Smooth muscle cell of trachea (primary cell): ENCODE measurements at places on chromosomes 1 and 21. TPM values are rescaled to one million over a fixed set of nuclear protein-coding genes. Genes with fewer than 3 reads are reported as not detected.

The NLRP3 gene
- total RNA-seq, result under 0.01 TPM in 1 of 2 replicates, not detected in the other

The HRNR gene
- total RNA-seq, result not detected in 2 replicates

The DIPK1A gene
- total RNA-seq, result 21.7 and 29.8 TPM in 2 replicates

The SMIM1 gene
- total RNA-seq, result 2.8 and 8.1 TPM in 2 replicates

The F13B gene
- total RNA-seq, result not detected in 2 replicates

The CELA3A gene
- total RNA-seq, result not detected in 2 replicates

The AIRE gene
- total RNA-seq, result under 0.01 TPM in 1 of 2 replicates, not detected in the other

The NCAM2 gene
- total RNA-seq, result 9.3 and 14.8 TPM in 2 replicates
